ENCODE measurements at places on chromosomes 7 and 10.

GRCh38 chr7:23930312-23930711 is 220.3 kb downstream of the STK31 start:
- DNase-seq, result no peak

DNA sequence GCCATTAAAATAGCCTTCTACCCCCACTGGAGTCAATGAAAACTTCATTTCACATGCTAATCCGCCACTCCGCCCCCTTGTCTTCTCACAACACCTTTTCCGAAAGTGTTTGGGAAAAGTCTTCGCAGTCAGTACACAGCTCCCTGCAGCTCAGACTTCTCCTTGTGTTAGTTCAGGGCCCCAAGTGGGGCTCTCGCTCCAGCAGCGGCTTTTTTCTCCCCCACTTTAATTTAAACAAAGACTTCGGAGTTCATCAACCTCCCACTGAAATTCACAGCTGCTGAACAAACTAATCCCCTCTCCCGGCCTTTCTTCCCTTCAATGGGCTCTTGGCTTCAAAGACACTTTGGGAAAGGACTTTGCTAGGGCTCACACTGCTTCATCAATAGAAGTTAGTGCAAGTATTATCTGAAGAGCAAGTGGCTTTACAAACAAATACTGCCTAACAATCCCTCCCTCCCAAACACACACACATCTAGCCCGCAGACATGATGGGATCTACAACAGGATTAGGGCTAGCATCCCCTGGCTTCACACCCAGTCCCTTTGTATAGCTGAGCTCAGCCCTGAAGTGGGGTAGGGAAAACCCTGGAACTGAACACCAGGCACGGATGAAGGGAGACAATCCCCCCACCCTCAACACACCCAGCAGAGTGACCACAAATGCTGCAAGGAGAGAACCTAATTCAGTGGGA is 23.1 kb downstream of the WNT8B start:
- no peak for DNase-seq

DNA sequence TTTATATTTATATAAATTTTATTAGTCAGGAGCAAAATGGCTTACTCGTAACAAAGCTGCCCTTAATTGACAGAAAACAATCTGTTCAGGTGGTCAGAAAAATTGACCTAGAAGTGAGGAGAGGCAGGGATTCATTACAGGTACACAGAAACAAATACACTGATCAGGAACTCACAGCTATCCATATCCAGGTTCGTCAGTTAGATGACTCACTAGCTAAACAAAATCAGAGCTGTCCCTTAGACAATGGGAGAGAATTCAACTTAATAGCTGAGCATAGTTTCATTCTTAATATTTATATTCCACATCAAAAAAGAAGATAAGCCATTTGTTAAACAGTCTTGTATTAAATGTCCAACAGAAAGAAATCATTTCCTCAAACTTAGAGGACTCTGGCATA is 41.7 kb downstream of the HYCC1 start:
- DNase-seq, result no peak

DNA sequence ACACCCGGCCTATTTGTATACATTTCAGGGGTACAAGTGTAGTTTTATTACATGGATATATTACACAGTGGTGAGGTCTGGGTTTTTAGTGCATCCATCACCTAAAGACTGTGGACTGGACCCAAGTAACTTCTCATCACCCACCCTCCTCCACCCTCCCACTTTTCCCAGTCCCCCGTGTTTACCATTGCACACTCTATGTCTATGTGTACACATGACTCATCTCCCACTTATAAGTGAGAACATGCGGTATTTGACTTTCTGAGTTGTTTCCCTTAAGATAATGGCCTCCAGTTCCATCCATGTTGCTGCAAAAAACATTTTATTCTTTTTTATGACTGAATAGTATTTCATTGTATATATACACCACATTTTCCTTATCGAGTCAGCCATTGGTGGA is 98.9 kb upstream of the WAC start:
- no peak for DNase-seq

- no peak for DNase-seq
These were observed 708.1 kb upstream of the PCDH15 start for GRCh38 chr10:55509168-55509567.

DNA sequence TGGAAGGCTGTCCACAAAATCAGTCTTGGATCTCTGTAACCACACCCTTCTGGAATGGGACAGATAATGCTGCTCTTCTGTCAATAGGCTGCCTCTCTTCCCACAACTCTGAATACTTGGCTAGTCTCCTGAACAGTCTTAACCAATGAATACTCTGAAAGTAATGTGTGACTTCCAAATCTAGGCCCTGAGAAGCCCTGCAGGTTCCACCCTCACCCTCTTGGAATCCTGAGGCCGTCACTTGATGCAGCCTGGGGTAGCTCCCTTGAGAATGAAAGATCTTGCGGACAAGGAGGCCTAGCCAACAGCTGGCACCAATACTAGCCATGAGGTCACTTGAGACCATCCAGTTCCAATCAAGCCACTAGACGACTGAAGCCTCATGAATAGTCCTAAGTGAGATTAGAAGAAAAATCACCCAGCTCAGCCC is 109.2 kb downstream of the ARHGAP12 start:
- DNase-seq, result peak; percentile 16

GRCh38 chr7:1512781-1513656 is 8.8 kb upstream of the INTS1 start:
- DNase-seq, result peak; percentile 74

DNA sequence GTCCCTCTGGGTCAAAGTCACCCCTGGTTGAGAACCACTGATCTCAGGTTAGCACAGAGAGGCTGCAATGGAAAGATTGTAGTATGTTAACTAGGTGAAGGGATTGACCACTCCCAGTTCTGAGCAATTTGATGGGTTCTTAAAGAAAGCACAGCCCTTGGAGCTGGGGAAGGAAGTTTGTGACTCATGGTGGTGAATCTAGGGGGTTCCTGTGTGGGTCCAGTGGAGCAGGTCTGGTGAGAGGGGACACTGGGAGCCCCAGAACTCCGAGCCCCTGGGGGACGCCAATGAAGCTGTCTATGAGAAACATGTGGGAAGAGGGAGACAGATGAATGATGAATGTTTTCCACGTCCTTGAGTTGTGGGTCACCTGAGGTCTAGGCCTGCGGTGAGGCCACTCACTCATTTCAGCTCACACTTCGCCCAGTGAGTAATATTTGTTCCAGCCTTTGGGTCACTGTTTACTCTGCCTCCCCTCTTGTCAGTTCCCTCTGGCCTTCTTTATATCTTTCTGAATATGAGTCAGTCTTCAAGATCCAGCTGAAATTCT is 341.9 kb downstream of the LRMDA start:
- DNase-seq, result no peak

DNA sequence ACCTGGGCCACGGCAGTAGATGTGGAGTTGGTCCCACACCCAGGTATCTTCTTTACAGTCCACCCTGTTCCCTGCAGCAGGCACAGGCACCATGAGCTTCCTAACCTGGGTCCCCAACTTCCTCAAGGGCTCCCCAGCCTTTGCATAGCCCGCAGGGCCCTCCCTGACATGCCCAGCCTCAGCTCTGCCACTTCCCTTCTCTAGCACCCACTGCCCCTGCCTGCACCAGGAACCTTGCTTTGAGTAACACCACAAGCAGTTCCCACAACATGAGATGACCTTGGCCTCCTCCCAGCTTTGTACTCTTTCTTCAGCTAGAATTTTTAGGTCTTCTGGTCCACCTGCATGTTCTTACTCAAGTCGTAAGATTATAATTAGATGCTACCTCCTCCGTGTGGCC is 92.2 kb upstream of the ZPBP start:
- no peak for DNase-seq

DNA sequence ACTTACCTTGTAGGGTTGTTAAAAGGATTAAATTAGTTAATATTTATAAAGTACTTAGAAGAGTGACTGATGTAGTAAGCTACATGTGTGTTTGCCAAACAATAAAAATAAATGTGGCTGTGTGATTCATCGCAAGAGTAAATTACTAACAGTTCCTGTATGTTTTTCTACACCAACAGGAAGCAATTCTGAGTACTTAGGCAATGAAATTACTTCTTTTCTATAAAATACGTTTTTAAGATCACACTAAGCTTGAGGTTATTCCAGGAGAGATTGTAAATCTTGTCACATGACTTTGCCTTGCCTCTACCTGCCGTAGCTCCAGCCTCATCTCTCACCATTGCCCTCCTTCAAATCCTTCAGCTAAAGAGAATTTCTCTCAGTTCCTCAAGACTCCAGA is 18.1 kb upstream of the GSTK1 start:
- DNase-seq, result peak; percentile 45

GRCh38 chr10:3955493-3955892 is 170.5 kb upstream of the KLF6 start:
- no peak for DNase-seq

DNA sequence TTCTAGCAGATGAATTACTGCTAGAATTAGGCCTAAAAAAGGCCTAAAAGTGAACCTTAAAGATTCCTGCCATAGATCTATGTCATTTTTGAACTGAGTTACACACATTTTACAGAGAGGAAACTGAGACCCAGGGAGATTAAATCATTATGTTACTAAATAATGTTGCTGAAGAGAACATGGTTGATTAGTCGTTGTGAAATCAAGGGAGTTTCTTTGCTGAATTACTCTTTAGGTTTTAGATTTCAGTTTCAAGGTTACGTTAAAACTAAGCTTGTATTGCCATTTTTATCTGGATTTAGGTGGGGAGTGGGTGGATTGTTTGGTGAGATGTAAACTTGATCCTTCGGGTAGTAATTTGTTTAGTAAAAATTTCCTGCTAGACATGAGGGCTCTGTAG is 21.3 kb downstream of the CDK14 start:
- no peak for DNase-seq

GRCh38 chr10:11795101-11795920 is 27.8 kb upstream of the PROSER2 start:
- DNase-seq, result no peak

- DNase-seq, result no peak
These were observed 86.6 kb downstream of the FRMD4A start for GRCh38 chr10:14244147-14244546.

- DNase-seq, result no peak
These were observed 108.9 kb downstream of the COL13A1 start for GRCh38 chr10:69910561-69910960.

DNA sequence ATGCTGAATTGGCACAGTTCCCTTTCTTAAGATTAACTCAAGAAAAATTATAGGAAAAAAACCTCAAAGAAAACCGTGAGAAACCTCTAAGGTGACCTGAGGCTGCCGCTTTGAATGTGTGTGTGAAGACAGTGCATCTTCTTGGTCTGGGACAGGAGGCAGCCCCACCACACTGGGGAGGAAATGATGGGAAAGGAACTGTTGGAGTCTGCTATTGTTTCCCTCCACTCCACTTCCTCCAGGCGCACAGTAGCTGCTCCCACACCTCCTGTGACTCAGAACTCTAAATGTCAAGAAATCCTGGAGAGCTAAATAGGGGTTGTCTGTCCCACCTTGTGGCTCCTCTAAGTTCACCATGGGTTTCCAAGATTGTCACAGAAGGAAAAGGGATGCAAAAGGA is 179.4 kb downstream of the PDE1C start:
- DNase-seq, result no peak

- DNase-seq, result no peak
These were observed 158.0 kb downstream of the HGF start for GRCh38 chr7:81611805-81612204.

DNA sequence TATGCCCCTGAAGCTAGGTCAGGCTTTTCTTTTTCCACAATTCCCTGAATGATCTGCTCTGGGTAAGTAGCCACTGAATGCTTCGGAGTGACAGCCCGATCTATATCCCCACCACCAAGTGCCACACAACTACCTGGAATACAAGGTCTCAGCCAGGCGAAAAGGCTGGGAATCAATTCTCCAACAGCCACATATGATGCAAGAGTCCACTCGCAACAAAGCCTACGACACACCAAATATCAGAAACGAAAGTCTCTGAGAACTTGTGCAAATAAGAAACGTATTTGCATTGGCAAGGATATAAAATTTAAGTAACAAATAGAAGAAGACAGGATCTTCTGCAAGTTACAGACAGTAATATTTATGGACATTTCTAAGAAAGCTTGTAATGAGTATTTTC is 5.7 kb downstream of the HIPK2 start:
- no peak for DNase-seq

- no peak for DNase-seq
These were observed 309.2 kb downstream of the CAMK1D start for GRCh38 chr10:12658526-12658925.

DNA sequence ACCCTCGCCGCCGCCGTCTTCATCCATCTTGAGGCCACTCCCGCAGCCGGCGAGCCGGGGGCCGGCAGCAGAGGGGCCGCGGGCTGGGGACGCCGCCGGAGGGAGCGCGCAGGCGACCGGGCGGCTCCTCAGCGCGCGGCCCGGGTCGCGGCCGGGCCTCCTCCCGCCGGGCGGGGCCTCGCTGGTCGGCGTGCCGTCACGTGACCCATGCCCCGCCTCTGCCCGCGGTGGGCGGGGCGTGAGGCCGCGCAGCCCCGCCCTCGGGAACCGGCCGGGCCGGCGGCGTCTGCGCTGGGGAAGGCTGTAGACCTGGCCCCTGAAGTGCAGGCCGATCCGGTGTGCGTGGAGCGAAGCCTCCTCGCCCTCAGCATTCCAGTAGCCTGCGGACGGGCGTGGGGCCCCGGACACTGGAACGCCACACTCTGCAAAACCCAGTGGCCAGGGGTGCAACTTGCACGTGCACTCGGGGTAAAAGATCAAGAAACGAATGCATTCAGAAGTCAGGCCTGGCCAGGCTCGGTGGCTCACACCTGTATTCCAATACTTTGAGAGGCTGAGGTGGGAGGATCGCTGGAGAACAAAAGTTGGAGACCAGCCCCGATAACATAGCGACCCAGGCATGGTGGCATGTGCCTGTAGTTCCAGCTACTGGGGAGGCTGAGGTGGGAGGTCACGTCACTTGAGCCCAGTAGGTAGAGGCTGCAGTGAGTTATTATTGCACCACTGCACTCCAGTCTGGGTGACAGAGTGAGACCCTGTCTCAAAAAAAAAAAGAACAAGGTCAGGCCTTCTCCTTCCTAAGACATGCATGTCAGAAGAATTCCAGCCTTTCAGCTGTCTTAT is at the start of gene CYTH3:
TSS of gene CYTH3 (minus strand) at position 144 of the 843 bp plus-strand sequence. CDS start at position 27, 117 bp downstream.
- DNase-seq, result peak; percentile 96

GRCh38 chr7:36615852-36616540 is 108.3 kb downstream of the AOAH start:
- no peak for DNase-seq

GRCh38 chr10:75191821-75192568 is 18.6 kb upstream of the VDAC2 start:
- peak; percentile 96 for DNase-seq

GRCh38 chr7:27689591-27690164 is 27.0 kb upstream of the HIBADH start:
- DNase-seq, result peak; percentile 48

DNA sequence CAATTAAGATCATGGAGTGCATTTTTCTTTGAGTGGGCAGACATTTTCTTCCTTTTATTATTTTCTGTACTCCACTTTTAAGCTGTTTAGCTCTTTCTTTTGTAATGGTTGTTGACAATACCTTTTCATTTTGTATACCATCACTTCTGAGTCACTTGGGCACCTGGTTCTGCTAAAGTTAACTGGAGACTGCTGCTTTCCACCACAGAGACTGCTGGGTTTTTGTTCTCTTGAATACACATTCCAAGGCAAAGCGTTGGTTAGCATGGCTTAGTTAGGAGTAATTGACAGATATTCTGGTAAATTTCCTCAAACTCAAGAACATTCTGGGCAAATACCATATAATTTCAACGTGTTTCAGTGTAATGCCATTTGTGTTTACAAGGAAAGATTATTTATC is 541.9 kb upstream of the CELF2 start:
- DNase-seq, result no peak
